ENCODE measurements at places on chromosomes 1 and 21.

- DNase-seq, result peak; percentile 31
Measured at GRCh38 chr1:206803221-206803730, 31.0 kb upstream of the IL10 start.

DNA sequence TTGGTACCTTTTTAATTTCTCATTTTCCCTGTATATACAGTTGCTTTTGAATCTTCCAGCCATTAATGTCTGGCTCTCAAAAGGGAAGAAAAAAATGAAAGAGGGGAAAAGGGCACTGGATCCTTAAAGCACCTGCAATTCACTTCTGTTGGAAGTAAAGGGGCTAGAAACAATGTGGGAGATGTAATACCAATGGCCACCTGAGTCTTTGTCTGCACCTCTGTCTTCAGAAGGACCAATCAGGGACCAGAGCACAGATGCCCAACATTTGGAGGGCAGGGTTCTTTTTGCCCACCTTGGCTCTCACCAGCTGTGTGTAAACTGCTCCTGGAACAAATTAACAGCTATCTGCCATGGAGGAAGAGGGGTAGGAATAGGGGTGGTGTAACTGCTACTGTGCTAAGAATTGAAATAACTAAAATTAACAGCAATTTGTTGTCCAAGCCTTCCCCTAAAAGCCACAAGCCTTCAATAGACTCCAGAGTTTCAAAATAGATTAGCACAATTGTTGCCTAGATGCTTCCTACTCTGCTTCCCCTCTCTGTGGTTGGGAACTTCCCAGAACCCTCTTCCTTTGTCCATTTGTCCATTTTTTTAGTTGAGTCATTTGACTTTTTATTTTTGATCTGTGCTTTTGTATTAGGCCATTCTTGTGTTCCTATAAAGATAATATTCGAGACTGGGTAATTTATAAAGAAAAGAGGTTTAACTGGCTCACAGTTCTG is 11.5 kb upstream of the LRRC8B start:
- DNase-seq, result peak; percentile 6

GRCh38 chr1:223515926-223516325 is 122.7 kb downstream of the CCDC185 start:
- no peak for DNase-seq

DNA sequence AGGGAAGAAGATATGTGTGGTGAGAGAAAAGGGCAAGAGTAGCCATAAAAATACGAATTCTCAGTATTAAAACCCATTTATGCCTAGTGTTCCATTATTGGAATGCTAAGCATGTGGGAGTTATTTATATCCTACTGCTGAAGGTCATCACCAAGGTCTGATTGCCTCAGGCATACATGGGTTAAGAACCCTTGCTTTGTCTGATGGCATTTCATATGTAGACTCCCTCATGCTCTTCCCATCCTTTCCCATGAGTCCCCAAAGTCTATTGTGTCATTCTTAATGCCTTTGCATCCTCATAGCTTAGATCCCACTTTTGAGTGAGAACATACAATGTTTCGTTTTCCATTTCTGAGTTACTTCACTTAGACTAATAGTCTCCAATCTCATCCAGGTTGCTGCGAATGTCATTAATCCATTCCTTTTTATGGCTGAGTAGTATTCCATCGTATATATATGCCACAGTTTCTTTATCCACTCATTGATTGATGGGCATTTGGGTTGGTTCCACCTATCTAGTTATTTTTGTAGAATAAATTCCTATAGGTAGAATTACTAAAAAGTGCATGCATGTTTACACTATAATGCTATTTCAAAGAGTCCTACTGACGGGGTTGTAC is 172.5 kb downstream of the DYRK1A start:
- no peak for DNase-seq

DNA sequence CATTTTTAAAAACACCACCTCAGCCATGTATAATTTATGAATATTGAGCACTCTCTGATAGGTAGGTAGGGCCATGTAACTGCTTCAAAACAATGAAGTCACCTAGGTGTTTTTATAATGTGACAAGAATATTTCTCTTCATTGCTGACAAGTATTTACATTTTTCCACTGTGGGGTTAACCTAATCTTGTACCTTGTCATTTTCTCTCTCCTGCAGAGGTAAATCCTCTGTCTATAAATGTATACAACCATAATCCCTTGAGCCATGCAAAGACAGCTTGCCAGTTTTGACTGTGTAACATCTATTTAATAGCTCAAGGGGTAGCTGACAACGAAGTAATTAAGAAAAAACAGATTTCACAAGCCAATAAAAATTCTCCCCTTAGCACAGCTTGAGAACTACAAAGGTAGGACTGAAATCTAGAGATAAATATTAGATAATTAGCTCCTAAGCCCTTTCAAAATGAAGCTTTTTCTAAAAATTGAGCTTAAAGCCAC is 137.6 kb upstream of the POGK start:
- DNase-seq, result no peak

DNA sequence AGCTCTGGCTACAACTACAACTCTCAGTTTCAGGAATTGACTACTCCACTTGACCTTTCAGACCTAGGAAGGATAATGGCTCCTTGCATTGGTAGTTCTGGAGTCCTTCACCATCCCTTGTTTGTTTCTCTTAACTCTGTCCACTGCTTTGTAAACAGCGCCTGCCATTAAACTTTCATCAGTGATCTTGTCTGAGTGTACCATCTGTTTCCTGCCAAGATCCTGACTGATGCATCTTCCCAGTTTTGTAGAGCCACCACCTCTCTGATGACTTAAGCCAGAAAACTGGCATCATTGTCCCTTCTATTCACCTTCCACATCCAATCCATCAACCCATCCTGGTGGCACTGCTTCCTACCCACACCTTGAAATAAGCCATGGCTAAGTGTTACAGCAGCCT is 15.2 kb downstream of the MAP10 start:
- no peak for DNase-seq
